CD4-positive, alpha-beta T cell (primary cell): ENCODE measurements at places on chromosomes 11 and 22. TPM values are rescaled to one million over a fixed set of nuclear protein-coding genes. Genes with fewer than 3 reads are reported as not detected.

The FLRT1 gene
- total RNA-seq = not detected

The GLYAT gene
- not detected for total RNA-seq

The RIMBP3B gene
- 0.36 TPM for total RNA-seq

The C11orf65 gene
- total RNA-seq = 0.75 TPM

The VPREB1 gene
- total RNA-seq = not detected

The CHRM1 gene
- not detected for total RNA-seq

The PHOX2A gene
- not detected for total RNA-seq

The MDK gene
- 6.5 TPM for total RNA-seq

The CACNA1I gene
- 30.1 TPM for total RNA-seq

The CRYBB3 gene
- not detected for total RNA-seq

The CSRP3 gene
- not detected for total RNA-seq

The SYCE3 gene
- not detected for total RNA-seq

The SCGB1A1 gene
- not detected for total RNA-seq

The APOA4 gene
- total RNA-seq = not detected

The RASD2 gene
- total RNA-seq = 1.6 TPM

The POU2AF2 gene
- not detected for total RNA-seq

The OR2D2 gene
- total RNA-seq = not detected

The SC5D gene
- 92.7 TPM for total RNA-seq

The MISFA gene
- total RNA-seq = not detected

The CCDC87 gene
- 0.25 TPM for total RNA-seq

The C11orf97 gene
- not detected for total RNA-seq

The CSNK2A3 gene
- 0.27 TPM for total RNA-seq

The CRYBA4 gene
- not detected for total RNA-seq

The WNT11 gene
- 0.30 TPM for total RNA-seq

The MUC5AC gene
- total RNA-seq = not detected

The CCDC116 gene
- 0.20 TPM for total RNA-seq

The FOLR2 gene
- not detected for total RNA-seq

The CASP5 gene
- not detected for total RNA-seq

The FAM180B gene
- total RNA-seq = 0.55 TPM

The PGA5 gene
- not detected for total RNA-seq

The RHBDD3 gene
- total RNA-seq = 11.7 TPM

The KRTAP5-8 gene
- total RNA-seq = not detected

The SEPTIN3 gene
- 0.22 TPM for total RNA-seq

The OR10A2 gene
- total RNA-seq = not detected

The EXPH5 gene
- total RNA-seq = 3.7 TPM

The CD151 gene
- total RNA-seq = 20.2 TPM

The LRRC4C gene
- not detected for total RNA-seq
